ENCODE measurements at places on chromosomes 5 and 9. TPM values are rescaled to one million over a fixed set of nuclear protein-coding genes. Genes with fewer than 3 reads are reported as not detected.

The PCDHGA12 gene
- 39.7 TPM for total RNA-seq

The ADGRD2 gene
- not detected for total RNA-seq

The XRCC4 gene
- 27.7 TPM for total RNA-seq

The SPATA31D4 gene
- total RNA-seq, result not detected

The MCC gene
- 62.4 TPM for total RNA-seq

The ACTL7A gene
- total RNA-seq, result not detected

The IL5 gene
- not detected for total RNA-seq

- DNase-seq, result peak; percentile 43
Measured at GRCh38 chr5:38846379-38847011, 683 bp downstream of the OSMR start.

- peak; percentile 40 for DNase-seq
Measured at GRCh38 chr9:128055344-128056040, 11.6 kb downstream of the NAIF1 start.

DNA sequence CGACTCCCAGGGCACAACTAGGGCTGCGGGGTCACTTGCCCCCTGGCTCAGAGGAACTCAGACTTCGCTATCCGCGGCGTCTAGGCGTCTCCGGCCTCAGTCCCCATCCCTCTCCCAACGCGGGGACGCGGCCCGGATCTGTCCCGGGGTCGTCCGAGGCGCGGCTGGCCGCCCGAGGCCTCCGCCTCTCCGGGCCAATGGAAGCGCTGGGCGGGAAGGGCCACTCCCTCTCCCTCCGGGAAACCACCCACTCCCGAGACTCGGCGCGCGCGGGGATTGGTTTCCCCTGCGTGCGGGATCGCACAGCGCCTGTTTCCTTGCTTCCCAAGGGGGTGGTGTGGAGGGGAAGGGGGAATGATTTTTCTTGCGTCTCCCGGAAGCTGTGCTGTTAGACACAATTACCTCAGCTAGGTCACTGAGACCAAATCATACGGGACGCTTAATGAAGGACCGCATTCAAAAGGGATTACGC is 38.3 kb downstream of the NR2F1 start:
- no peak for DNase-seq

- DNase-seq, result no peak
Measured at GRCh38 chr5:125587631-125588030, 835.6 kb upstream of the GRAMD2B start.

DNA sequence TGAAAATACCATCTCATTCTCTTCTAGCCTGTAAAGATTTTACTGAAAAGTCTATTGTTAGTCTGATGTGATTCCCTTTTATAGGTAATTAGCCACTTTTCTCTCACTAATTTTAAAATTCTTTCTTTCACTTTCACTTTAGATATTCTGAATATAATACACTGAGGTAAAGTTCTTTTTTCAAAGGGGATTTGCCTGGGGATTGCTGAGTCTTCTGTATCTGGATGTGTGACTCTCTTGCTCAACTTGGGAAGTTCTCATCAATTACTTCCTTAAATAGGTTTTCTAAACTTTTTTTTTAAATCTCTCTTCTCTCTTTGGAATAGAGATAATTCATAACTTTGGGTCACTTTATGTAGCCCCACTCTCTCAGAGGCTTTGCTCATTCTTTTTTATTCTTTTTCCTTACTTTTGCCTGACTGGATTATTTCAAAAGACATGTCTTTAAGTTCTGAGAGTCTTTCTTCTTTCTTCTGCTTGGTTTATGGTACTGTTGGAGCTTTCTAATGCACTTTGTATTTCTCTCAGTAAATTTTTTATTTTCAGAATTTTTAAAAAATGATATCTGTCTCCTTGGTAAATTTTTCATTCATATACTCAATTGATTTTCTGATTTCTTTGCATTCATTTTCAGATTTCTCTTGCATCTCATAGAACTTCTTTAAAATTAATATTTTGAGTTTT is 55.9 kb upstream of the IL12B start:
- DNase-seq, result no peak

DNA sequence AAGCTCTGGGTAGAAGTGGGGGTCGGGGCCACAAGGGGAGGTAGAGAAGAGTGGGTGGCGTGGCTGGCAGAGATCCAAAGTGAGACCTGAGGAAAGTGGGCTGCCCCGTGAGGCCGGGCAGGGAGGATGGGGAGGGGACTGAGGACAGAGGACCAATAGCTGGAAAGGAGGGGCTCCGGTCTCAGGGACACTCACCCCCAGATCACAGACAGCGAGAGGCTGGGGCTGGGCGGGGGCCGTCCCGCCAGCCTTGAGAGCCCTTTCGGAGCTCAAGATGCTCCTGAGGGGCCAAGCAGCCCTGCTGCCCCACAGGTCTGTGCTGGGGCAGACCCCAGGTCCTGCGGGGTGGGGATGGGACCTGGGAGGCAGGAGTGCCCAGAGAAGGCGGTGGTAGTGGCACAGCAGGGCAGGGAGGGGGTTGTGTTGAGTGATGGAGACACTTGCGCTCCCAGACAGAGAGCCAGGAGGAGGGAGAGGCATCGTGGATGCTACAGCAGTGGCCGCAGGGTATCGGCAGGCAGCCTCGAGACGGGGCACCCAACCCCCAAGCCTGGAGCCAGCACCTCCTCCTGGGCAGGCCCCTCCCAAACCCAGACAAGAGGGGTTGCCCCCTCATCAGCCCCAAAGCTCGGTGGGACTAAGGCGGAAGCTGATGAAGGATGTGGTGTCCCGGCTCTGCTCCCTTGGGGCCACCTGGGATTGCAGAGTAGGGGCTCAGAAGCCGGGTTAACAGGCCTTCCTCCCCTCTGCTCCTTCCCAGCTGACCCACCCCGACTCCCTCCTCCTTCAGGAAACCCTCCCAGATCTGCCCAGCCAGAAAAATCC is 3.4 kb downstream of the SARDH start:
- DNase-seq, result no peak

- peak; percentile 39 for DNase-seq
Measured at GRCh38 chr5:32538031-32538547, 47.3 kb upstream of the SUB1 start.

DNA sequence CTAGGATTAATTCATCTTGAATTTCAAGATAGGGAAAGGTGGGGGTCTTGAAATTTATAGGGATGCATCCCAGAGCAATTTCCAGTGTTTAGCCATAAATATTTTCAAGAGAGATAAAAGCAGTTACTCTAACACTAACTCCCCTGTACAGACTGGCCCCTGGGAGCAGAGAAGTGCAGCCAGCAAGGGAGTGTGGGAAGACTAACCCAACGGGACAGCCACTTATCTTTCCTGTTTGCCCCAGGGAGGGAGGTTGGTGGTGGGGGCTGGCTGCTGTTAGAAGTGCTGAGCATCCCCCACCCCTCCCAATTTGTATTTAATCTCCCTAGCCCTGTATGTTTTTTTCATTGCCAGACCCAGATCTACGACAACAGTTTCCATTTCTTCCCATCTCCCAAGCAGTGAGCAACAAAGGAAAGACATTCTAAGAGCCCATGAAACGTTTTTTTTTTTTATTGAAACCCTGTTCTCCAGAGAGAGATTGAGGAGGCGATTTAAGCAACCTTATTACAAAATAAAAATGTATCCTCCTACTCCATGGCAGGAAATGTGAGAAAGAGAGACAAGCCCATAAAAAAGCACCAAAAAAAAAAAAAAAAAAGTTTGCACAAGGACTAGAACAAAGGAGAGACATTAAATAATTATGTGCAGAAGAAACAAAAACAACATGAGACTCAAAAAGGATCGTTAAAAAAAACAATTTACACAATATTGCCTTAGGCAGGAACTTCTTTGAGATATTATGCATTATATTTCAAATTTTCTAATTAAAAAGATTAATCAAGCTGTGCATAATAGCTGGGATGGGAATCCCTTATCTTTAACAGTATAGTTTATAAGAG is 343.4 kb downstream of the ARHGEF28 start:
- no peak for DNase-seq

DNA sequence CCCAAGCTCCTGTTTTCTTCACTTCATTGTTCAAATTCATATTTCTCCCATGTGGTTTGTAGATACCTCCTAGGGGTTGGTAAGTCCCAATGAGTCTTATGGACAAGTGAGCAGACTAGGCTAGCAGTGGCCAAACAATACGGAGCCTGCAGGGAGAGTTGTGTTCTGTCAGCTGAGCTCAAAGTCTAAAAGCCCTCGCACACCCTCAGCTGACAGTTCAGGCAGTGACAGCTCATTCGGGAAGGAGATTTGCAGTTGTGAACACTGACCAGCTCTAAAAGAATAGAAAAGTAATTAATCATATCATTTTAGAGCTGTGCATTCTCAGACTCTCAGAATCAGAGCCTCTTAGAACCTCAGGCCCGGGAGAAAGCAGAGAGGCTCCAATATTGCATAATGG is 95.1 kb downstream of the SH3TC2 start:
- DNase-seq, result no peak

GRCh38 chr9:111442360-111443027 is 41.7 kb downstream of the ECPAS start:
- DNase-seq, result no peak

DNA sequence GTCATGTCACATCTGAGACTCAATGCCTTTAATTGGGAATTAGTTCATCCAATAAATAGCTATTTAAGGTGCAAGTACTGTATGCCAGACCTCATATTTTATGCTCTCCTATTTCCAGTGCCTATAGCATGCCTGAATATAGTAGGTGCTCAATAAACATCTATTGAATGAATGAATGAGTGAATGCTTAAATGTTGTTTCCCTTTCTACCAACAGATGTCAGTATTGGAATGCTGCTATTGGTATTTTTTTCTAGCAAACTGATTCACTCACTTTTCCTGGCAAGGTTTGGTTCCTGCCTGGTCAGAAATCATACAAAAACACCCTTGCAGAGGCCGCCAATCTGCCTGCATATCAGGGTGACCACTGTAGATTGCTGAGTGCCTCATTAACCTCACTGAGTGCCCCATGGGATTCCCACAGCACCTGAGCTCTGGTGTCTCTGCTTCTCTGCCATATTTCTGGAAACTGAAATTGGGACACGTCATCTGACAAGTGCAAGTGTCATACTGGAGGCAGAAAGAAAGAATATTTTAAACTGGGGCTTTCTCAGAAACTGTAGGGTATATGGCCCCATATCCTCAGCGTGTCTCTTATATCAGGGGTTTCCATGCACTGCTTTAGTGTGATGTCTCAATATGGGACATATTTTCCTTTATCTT is 359.7 kb downstream of the TRIM32 start:
- no peak for DNase-seq

GRCh38 chr5:96388176-96388575 is 44.9 kb downstream of the PCSK1 start:
- DNase-seq, result peak; percentile 13

GRCh38 chr9:127149010-127149409 is 26.6 kb upstream of the ANGPTL2 start:
- DNase-seq, result no peak

- peak; percentile 1 for DNase-seq
Measured at GRCh38 chr9:21381448-21382339, 3.5 kb downstream of the IFNA2 start.

DNA sequence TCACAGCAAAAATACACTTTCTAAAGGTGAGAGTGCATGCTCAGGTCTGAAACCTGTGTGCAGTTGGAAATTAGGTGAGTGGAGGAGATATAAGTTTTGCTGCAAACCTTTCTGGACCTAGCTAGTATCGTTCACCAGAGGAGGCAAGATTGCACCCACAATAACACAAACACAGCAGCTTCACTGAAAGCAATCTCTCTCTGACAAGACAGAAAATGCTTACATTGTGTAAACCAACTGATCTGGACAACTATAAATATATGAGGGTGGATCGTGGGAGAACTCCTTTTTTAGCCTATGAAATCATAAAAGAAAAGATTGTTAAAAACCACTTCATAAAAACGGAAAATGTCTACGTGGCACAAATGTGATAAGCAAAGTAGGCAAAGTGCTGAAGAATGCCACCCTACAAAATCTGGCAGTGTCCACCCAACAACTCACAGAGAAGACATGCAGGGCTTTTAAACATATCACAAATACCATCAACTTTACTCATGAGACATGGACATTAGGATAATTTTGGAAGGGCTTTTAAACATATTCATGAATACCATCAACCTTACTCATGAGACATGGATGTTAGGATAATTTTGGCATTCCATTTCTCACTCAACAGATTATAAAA is 134.3 kb downstream of the CDH18 start:
- DNase-seq, result peak; percentile 92

GRCh38 chr5:96015709-96016108 is 54.1 kb upstream of the ELL2 start:
- DNase-seq, result no peak

DNA sequence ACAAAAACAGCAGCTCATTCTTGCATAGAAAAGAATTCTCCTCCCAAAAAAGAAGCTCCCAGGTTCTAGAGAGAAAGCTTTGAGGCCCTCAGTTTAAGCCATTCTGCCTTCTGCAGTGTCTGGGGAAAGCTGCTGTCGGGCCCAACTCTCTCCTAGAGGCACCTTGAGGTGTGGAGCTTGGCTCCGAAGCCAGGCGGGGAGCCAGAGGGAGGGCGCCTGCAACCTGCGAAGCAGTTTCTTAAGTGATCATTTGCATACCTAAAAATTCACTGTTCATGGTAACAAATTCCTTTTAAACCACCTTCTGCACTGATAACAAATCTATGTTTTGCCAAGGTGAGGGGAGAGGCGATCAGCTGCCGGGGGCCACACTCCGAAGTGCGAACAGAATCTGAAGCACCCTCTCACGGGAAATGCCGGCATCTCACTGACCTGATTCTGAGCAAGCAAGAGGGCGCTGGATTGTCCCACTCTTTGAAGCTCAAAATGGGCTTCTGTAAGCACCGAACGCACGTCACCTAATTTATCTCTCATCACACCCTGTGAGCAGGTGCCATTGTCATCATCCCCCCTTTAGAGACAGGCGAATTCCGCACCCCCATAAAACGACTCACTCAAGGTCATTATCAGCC is 86.1 kb downstream of the GTF3C4 start:
- DNase-seq, result no peak

GRCh38 chr9:100498592-100498991 is 25.6 kb downstream of the TMEFF1 start:
- peak; percentile 35 for DNase-seq

GRCh38 chr9:77848897-77849296 is 182.7 kb downstream of the GNAQ start:
- peak; percentile 88 for DNase-seq

- no peak for DNase-seq
Measured at GRCh38 chr9:94779693-94780290, 53.3 kb downstream of the AOPEP start.

- DNase-seq, result no peak
Measured at GRCh38 chr5:5422819-5423515, 490 bp downstream of the ICE1 start.
